Right kidney (tissue), 9 donors: ENCODE measurements at places on chromosomes 3 and 15.
A peak's percentile ranks its signal among the peaks of the same experiment; 100 is the strongest.

DNA sequence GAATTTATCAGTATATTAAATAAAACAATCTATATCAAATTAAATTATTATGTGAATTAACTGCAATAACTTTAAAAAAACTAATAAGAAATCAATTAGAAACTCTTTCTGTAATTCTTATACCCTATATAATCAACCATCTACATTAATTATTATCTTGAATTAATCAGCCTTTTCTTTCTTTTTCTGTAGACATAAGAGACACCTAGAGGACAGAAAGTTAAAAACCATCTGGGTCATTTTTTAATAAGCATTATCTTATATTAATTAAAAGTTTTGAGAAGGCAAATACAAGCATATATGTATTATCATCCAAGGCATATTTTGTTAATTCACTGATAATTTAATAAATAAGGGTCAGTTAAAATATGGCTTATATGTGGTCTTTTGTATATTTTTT, 24.2 kb upstream of the SLC25A26 start:
- no peak for DNase-seq

- no peak for DNase-seq
These were observed 52.0 kb upstream of the CTSH start for GRCh38 chr15:78996894-78997275.

DNA sequence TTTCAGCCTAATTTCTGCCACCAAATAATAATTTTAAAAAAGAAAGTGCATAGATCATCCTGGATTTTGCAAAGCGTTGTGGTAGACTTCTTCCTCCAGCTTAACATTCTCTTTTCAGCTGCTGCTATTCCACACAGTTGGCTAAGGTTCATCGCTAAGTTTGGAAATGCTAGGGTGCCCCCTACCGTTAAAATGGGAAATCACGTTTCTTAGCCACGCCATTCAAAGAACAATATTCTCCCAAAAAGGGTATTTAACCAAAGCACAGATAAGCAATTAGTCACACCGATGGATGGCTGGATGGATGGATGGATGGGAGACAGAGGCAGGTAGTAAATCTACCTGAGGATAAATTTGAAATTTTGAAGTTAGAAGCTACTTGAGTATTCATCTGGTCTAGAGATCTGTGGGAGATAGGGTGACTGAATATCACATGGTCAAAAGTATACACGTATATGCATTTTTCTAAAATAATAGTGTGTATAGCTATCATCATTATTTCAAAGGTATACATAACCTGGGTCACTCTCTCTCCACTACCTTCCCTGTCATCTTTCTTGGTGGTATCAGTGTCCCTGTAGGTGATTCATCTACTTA, 67.2 kb downstream of the EFHB start:
- peak; percentile 28 for DNase-seq

DNA sequence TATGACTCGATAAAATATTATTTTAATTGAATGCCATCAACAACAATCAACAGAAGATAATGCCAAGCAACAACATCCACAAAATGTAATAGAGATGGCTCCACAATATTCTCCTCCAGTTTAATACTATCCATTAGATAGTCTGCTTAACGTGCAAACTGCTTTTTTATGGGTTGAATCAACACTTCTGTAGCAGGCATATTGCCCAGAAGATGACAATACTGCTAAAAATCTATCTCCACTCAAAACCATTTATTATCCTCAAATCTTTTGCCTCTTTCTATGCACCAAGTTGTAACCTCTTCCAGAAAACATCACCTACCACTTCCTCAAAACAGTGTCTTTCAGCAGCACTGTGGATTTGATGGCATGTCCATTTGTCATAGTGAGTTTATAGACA, 295.7 kb upstream of the LMCD1 start:
- no peak for DNase-seq

GRCh38 chr15:85691350-85692240, 103.1 kb downstream of the KLHL25 start:
- no peak for DNase-seq

- no peak for DNase-seq
These were observed 495.9 kb upstream of the PROK2 start for GRCh38 chr3:72280876-72281275.
